ENCODE measurements at places on chromosomes 3 and 15. TPM values are rescaled to one million over a fixed set of nuclear protein-coding genes. Genes with fewer than 3 reads are reported as not detected.

DNA sequence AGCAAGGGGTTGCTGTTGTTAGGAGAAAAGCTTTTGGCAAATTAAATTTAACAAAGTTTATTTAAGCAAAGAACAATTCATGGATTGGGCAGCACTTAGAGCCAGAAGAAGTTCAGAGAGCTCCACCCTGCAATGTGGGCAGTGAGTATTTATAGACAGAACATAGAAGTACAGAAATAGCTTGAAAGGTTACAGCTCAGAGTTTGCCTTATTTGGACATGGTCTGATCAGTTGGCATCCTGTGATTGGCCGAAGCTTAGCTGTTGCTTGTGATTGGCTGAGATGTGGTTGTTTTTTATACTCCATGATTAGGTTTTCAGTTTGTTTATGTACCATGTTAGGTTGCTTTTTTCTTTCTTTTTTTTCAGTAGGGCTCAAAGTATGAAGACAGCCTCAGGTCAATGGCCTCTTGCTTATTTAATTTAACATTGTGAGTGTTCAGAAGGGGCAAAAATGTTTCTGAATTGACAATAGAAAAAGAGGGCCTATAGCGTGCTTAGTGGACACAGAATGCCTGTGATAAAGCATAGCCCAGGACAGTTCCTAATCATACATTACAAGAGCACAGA lies 293.8 kb downstream of the IGSF11 start:
- DNase-seq, result no peak
- H3K4me3 ChIP-seq, result no peak overlapping the region
- H3K36me3 ChIP-seq, result no peaks in the 10 kb centered on the region
- no peak overlapping the region for H3K27ac ChIP-seq

DNA sequence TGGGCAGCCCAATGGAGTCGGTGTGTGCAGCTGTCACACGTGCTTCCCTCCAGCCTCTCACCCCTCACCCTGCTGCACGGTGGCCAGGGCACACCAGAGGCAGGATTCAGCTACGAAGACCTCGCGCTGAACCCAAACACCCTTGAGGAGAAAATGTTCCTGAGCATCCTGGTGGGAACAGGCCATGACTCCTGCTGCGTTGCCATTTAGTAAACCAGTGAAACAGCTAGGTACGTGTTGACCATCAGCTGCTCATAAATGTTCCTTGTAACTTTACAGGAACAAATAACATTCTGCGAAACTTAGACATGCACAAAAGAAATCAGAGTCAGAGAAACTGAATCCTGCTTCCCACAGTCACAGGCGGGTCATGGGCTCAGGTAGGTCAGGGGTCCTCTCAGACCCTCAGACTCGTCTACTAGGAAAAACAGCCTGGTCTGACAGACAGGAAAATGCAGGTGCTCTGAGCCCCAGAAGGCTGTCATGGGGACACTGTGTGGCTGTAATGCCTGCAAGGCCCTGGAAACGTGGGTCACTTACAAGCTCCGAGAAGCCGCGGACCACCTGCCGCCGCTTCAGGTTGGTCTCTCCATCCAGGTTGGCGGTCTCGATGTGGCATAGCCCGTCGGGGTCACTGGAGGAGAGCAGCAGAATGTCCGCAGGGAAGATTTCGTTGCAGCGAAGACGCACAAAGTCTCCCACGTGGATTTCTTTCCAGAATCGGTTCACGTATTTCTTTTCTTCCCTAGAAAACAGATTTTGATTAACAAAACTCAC lies 82.5 kb downstream of the ATP10A start:
- no peak overlapping the region for H3K4me3 ChIP-seq
- no peak overlapping the region for H3K27ac ChIP-seq
- H3K27me3 ChIP-seq, result no peaks in the 10 kb centered on the region
- peaks cover 3% of the 10 kb centered on the region for H3K4me1 ChIP-seq
- no peaks in the 10 kb centered on the region for H3K36me3 ChIP-seq
- no peak for DNase-seq

GRCh38 chr3:194265505-194265892 lies 85.6 kb downstream of the CPN2 start:
- H3K4me3 ChIP-seq, result no peak overlapping the region
- no peaks in the 10 kb centered on the region for H3K36me3 ChIP-seq
- H3K27me3 ChIP-seq, result no peaks in the 10 kb centered on the region
- no peak for DNase-seq

Gene PSMA4
- 445 TPM for polyA plus RNA-seq

Gene GP9
- not detected for polyA plus RNA-seq
